ENCODE measurements at places on chromosomes 3 and 15.
A peak's percentile ranks its signal among the peaks of the same experiment; 100 is the strongest.

DNA sequence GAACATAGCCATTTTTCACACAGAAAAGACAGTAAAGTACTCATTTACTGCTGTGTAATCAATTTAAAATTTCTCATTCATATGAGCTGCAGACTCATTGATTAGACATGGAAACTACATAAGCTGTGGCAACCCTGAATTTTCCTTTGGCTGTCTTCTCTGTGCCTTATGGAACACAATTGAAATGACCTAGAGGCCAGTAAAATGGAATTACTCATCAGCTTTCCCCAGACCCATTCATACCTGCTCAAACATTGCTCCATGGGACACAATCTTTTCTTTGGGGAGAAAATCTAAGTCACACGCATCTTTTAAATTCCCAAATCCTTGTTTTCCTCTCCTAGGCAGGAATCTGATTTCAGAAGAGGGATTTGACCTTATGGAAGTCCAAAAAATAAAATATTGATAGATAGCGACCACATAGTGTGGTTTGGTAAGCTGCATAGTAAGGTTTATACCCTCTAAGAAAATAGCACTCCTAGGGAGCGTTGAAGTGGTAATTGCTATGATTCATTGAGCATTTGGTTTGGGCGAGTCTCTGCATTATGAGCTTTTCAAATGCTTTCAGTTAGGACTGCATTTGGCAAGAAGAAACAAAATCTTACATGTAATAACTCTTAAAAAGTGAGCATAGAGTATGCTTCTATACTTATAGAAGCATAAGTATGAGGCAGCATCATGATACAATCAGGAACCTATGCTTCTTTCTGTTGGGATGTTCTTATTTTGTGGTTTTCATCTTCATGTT is 243.4 kb upstream of the GADL1 start:
- no peak for DNase-seq

GRCh38 chr3:170469151-170470062 is 50.7 kb downstream of the CLDN11 start:
- DNase-seq: peak; percentile 4

- DNase-seq: no peak
Observed at GRCh38 chr3:101819649-101820206, 29.6 kb upstream of the NFKBIZ start.

DNA sequence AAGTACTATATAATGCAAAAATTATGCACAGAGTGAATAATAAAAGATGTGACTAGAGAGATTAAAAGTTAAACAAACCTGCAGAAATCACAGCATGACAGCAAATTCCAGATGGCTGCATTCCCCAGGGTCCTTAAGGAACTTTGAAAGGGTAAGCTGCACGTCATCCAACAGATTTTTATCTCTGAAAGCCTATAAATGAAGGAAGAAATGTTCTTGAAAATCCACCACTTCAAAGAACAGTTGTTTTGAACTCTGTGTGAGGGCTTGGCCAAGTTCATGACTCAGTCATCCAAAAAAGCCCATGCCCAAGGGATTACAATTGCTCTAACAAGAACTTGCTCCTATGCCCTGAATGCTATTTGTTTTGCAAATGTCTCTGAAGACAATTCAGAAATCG is 603.6 kb downstream of the PLOD2 start:
- no peak for DNase-seq

- DNase-seq: no peak
Observed at GRCh38 chr15:98350276-98350675, 298.1 kb upstream of the IGF1R start.

- no peak for DNase-seq
Observed at GRCh38 chr3:101852983-101853840, 3.9 kb downstream of the NFKBIZ start.

DNA sequence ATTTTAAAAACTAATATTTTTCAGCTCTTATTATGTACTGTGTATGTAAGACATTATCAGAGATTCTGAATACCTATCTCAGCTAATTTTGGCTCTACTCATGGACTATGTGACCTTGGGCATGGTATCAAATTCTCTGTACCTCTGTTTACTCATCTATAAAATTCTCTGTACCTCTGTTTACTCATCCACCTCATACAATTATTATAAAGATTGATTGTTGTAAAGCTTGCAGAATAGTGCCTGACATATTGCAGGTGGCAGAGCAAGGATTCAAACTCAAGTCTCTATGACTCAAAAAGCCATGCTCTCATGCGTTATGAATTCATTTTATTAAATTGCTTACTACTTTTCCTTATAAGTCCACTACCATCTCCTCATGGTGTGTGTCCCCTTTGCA is 151.9 kb upstream of the ARL6 start:
- DNase-seq: no peak

- no peak for DNase-seq
Observed at GRCh38 chr15:79874242-79874641, 22.6 kb downstream of the MTHFS start.

- peak; percentile 36 for DNase-seq
Observed at GRCh38 chr3:171374260-171374659, 85.9 kb downstream of the TNIK start.

GRCh38 chr3:103385961-103386656 is 951.3 kb downstream of the ZPLD1 start:
- DNase-seq: no peak

DNA sequence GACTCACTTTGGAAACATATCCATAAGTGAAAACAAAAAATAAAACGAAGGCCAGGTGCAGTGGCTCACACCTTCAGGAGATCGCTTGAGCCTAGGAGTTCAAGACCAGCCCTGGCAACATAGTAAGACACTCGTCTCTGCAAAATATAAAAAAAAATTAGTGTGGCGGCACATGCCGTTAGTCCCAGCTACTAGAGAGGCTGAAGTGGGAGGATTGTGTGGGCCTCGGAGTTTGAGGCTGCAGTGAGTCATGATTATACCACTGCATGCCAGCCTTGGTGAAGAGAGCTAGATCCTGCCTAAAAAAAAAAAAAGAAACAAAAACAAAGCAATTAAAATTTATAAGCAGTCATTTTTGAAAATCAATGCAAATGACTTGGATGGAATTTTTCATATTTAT is 54.7 kb upstream of the NANOGP8 start:
- no peak for DNase-seq

- no peak for DNase-seq
Observed at GRCh38 chr15:48267766-48268165, 61.7 kb downstream of the SLC12A1 start.

GRCh38 chr3:42763021-42763420 is 10.0 kb downstream of the CCDC13 start:
- no peak for DNase-seq

- DNase-seq: no peak
Observed at GRCh38 chr15:101029971-101030661, 111.0 kb downstream of the LRRK1 start.

GRCh38 chr3:45124352-45124751 is 21.8 kb downstream of the CDCP1 start:
- DNase-seq: peak; percentile 94

- no peak for DNase-seq
Observed at GRCh38 chr3:31448035-31448881, 84.5 kb upstream of the STT3B start.

DNA sequence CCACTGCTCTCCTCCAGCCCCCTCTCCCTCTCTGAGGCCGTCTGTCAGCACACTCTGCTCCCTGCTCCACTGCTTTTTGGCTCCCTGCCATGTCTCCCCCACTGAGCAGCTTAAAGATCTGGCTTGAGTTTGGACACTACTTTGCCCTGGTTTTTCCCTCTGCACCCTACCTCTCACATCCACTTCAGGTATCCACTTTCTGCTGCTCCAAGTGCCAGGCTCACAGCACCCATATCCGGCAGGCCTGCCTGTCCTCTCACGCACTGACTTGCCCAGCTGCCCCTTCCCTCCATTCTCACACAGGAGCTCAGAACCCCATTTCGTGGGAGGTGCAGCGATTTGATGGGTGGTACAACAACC is 3.7 kb downstream of the DUOX1 start:
- no peak for DNase-seq

DNA sequence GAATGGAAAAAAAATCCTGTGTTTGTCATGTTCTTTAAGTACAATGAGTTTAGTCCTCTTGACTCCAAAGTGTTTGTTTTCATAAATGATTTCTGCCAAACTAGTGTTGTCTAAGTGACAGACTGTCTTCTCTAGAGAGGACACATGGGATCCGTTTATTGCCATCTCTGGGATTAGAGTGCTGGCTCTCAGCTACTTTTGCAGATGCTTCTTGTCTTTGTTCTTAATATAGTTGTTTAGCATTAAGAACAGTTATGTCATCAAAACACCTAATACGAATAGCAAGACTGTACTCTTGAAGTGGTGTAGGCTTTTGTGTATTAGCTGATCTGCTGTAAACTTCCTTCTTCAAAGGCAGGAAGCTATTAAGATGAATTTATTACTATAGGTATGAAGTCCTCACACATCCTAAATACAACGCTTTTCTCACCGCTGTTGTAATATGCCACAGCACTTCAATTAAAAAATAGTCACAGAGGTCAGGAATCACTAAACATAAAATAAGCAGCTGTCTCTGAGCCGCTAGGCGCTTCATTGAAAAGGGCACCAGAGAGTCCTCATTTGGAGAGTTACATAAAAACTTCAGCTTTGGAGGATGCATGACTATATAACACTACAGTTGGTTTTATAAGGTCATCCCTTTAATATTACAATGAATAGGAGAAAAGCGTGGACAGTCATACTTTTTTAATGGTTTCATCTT is 128.3 kb upstream of the ZNF385D start:
- DNase-seq: no peak

DNA sequence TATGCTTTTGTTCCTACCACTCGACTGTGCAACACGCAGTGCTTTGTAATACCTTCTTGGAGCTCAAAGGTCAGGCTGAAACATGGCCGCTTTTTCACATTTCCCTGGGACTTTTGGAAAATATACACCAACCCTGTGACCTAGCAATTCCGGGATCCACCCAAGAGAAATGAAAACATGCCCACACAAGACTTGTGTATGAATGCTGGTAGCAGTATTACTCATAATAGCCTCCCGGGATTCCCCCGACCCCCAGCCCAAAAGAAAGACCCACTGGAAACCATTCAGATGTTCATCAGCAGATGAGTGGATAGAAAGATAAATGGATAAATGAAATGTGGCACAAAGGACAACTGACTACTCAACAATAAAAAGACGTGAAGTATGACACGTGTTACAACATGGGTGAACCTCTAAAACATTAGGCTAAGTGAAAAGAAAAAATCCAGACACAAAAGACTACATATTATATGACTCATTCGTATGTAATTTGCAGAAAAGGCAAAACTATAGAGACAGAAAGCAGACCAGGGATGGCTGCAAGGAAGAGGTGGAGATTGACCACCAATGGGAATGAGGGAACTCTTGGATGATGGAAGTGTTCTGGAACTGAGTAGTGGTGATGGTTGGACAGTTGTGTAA is 104.1 kb downstream of the PGPEP1L start:
- DNase-seq: peak; percentile 65

- DNase-seq: no peak
Observed at GRCh38 chr3:123842711-123843110, 41.4 kb downstream of the MYLK start.

DNA sequence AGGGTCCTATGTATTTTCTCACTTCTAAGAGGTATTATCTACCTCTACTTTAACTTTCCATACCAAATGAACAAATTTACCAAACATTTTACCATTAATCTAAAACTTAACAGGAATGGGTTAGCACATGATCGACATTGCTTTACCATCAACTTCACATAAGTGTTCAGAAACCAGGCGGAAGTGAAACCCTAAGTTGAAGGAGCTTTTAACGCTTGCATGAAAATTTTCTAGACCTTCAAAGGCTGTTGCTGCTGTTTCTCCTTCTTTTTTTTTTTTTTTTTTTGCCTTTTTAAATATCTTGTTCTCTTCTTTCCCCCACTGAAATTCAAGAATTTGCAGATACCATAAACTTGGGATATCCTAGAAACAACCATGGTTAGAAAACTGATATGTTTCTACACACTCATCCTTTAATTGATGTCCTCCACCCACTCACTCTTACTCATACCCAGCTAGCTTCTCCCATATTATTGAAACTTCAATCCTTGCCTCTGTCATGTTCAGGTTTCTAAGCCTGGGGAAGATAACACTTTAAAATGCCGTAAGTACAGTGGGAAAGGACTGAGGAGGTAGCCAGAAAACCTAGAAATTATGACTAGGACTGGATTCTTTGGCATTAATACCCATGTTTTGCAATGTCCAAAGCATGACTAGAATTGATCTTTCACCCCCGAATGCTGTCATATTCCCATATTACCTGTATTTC is 24.7 kb downstream of the MYO5A start:
- DNase-seq: no peak

DNA sequence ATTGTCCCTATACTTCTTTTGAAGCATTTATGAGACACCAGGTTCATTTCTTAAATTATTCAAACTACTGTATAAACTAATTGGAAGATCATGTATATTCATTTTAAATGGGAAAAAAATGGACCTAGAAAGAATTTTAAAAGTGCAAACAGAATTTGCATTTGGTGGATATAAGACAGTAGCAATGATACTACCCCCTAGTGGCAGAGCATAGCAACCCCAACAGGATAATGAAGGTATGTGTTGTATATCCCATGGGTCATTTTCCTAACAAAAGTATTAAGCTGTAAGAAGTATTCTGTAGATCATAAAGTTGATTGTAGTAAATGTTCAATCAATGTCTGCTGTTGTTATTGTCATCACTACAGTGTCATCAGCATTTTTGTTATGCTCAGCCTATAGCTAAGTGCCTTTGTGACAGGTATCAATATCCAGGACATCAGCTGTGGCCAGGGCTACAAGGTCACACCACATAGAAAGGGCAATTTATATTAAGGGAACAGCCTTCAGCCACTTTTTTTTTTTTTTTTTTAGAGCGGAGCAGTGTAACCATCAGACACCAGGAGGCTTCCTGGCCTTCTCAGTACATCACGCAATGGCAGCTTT is 175.8 kb downstream of the FOXB1 start:
- peak; percentile 17 for DNase-seq

DNA sequence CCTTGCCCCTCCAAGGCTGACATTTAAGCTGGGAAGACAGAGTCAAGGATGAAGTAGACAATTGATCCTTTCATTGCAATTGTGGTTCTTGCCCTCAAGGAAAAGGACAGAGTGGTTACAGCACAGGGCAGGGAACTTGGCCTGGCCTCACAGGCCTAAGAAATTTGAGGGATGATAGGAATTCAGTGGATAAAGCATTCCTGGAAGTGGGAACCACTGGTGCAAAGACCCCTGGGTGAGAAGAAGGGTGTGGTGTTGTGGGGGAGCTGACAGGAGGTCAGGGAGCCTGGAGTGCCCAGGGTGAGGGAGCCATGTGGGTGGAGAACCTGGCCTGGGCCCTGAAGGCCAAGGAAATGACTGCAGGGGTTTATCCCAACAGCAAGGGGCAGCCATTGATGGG is 287.4 kb downstream of the UACA start:
- peak; percentile 19 for DNase-seq

DNA sequence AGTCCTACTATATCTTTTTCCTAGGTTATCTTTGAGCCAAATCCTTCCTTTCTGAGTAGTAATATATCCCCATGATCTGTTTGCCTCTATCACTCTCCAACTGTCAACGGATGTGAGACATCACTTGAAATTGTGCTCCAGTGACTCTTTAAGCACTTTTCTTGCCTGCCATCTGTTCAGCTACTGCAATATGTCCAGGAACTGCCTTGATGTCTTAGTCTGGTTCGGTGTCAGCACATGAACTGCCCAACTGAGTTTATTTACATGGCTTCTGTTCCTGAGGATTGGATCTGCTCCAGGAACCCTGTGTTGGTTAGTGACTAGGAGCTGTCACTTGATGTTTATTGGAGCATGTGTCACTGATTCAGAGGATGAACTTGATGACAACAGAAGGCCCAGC is 116.5 kb downstream of the SLC9A9 start:
- peak; percentile 4 for DNase-seq
